ENCODE measurements at places on chromosomes 1 and 21.

GRCh38 chr1:37853157-37853556 lies 6.2 kb downstream of the MTF1 start:
- no peak for DNase-seq

GRCh38 chr1:108079440-108080025 lies 114.6 kb upstream of the VAV3 start:
- DNase-seq = peak; percentile 41

DNA sequence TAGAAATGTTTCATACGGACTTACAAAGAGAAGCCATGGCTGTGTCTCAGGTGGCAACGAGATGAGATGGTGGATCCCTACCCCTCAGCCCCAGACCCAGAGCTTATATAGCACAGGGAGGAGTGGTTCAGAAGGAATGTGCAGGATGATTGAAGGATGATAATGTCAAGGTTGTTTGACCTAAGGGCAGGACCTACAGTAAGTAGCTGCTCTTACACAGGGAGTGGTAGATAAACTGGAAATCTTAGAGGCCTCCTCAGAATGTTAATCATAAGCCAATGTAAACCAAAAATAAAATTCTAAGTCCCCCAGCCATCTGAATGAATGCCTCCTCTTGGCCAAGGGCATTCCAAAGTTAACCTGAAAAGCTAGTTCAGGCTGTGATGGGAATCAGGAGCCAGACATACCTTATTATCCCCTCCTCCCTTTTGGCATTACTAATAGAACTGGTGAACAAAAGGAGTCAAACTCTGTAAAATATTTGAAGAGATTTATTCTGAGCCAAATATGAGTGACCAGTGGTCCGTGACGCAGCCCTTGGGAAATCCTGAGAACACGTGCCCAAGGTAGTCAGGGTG lies 45.8 kb upstream of the PDE9A start:
- DNase-seq = no peak

DNA sequence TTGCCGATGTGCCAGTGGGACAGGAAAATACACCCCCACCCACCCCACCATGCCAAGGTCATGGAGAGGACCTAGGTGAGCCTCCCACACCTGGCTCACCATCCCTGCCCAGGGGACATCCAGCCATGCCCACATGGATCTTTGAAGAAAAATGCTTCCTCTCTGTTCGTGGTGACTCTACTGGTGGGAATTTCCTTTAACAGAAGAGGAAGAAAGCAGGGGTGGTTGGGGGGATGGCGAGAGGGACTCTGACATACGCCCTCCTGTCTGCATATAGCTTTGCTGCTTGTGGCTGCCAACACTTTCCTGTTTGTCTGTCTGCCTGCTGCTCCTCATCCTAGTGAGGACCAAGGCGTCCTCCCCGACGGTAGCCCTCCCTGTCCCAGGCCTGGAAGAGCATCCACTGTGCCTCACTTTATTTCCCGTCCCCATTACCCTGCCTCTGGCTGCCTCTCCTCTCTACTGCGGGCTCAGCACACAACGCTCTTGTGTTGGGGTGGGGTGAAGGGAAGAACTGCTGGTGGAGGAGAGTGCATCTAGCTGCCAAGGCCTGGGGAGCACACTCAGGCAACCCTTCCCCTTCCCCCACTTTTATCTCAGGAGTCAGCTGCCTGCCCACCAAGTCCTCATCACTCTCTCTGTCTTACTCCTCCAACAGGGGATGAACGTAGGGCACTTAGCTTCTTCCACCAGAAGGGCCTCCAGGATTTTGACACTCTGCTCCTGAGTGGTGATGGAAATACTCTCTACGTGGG lies 2.5 kb downstream of the SEMA4A start:
- no peak for DNase-seq

GRCh38 chr1:180198196-180198595 lies 31.9 kb upstream of the LHX4 start:
- DNase-seq = no peak

- no peak for DNase-seq
Observed at GRCh38 chr1:86537928-86538695, 8.8 kb upstream of the CLCA4 start.
